ENCODE measurements at places on chromosomes 4 and X.

DNA sequence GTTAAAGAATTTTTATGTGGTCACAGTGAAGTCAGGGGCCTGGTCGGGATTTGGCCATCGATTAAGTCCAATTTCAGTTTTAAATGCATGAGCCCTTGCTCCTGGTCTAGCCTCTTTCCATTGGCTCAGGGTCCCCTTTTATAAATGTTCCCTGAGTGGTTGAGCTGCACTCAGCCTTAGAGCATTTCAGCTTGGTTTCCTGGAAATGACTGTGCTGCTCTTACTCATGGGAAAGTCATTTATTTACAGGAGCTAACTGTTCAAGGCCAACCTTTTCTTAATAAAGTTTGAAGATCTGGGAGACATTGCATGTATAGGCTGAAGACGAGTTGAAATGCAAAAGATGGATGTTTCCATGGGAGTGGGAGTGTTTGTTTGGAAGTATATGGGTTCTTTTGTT lies 98.8 kb upstream of the CLNK start:
- DNase-seq, result no peak

- DNase-seq, result no peak
These were observed 10.6 kb upstream of the CCNG2 start for GRCh38 chr4:77146186-77147078.

DNA sequence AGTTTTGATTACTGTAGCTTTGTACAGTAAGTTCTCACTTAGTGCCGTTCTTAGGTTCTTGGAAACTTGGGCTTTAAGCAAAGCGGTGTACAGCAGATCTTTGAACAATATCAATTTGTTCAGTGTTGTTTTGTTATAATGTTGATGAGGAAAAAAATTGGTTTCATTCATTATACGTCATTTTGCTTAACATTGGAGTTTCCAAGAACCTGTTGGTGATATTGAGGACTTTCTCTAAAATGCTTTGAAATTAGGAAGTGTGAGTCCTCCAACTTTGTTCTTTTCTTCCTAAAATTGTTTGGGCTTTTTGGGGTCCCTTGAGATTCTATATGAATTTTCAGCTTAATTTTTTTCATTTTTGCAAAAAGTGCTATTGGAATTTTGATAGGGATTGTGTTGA lies 49.1 kb downstream of the STAG2 start:
- no peak for DNase-seq

DNA sequence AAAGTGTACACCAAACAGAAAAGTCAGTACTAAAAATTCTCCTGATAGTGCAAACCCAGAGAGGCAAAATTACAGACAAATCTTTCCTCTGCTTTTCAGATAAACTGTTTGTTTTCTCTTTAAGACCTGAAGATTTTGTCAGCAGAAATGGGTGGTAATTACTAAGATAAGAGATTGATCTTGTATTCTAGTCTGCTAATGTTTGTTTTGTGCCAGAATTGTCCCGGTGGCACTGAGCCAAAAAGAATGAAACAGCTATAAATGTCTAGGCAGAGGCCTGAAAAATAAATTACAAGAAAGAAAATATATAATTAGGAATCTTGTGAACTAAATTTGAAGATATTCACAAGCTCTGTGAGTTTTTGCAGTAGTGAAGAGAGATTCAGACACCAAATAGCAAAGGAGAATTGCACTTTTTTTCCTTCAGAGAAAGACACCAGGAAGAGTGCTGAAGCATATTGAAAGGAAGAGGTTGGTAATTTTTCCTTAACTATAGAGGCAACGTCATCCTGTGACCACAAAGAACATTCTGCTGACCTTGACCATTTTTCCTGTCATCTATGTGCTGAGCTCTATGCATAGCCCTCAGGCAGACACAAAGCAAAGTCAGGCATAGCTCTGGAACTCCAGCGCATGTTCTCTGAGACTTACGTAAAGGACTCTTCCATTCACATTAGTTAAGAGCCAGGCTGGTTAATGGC lies 314.5 kb upstream of the RASGEF1B start:
- no peak for DNase-seq

DNA sequence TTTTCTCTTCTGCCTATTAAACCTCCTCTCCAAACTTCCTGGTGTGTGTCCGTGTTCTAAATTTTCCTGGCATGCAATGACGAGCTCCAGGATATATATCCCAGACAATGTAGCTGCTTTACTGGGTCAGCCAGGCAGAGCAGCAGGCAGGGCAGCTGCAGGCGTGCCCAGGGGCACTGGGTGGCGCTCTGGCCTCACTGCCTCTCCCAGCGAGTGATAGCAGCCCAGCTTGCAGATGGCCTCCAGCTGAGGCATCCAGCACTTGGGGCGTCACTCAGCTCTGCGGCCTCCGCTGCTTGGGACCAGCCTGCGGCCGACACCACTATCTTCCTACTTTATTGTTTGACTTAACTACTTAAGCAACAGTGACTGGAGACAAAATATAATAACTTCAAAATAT lies 23.0 kb upstream of the UBA6 start:
- DNase-seq, result no peak

GRCh38 chr4:77586951-77587383 lies 18.7 kb upstream of the CXCL13 start:
- DNase-seq, result peak; percentile 29

DNA sequence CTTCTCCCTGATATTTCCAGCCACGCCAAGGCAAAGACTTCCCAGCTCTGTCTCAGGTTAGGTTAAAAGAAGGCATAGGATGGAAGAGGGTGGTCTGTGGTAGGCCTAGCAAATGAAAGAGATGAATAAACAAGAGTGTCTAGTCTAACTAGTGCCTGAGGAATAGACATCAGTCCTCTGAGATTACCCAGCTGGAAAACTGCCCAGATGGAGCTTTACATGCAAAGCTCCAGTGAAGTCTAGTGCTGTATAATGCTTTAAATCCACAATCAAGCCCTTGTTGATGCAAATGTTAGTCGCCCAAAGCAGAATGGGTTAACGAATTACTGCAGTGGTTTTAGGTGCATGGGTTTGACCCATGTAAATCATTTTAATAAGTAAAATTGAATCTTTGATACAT lies 24.8 kb upstream of the GUCY1B1 start:
- DNase-seq, result no peak

- DNase-seq, result no peak
These were observed 162.9 kb upstream of the USP9X start for GRCh38 chrX:40922307-40922706.

- no peak for DNase-seq
These were observed 42.0 kb upstream of the ARSJ start for GRCh38 chr4:114021451-114021850.

GRCh38 chr4:180669680-180670079 lies 1573.5 kb upstream of the TENM3 start:
- no peak for DNase-seq

GRCh38 chr4:76856243-76857073 lies 41.5 kb downstream of the SOWAHB start:
- no peak for DNase-seq

DNA sequence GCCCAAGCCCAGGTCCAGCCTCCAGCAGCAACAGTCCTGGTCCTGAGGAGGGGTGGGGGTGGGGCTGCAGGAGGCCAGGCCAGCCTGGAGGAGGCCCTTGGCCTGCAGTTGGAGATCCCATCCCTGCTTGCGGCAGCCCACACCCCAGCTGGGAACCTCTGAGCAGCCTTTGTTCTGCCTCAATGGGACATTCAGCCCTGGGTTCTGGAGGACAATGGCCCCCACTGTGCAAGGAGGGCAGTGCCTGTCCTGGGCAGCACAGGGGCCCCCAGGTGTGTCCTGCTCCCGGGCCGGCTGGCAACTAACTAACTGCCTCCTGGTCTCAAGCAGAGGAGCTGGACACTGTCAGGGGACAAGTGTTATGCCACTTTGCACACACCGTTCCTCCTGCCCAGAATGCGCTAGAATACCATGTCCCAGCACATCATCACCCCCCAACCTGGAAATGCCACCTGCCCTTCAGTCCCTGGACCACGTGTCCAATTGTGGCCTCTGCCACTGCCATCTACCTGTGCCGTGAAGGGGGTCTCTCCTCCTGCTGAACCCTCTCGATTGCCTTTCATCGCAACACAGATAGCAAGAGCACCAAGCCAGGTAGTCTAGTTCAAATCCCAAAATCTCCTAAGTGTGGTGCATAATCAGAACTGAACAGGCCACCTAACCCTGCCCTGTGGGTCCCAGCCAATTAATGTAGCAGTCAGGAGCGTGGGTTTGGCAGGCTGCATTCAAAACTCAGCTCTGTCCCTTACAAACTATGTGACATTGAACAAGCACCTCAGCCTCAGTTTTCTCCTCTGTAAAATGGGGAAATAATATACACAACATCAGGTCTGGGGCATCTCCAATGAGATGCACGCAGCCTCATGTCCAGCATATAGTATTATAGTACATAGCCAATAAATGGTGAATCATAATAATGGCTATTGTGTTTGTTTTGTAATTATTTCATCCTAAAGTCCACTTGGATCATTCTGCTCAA lies 8.8 kb downstream of the PPP2R2C start:
- no peak for DNase-seq

- DNase-seq, result no peak
These were observed 7.7 kb downstream of the SYN1 start for GRCh38 chrX:47611926-47612325.

DNA sequence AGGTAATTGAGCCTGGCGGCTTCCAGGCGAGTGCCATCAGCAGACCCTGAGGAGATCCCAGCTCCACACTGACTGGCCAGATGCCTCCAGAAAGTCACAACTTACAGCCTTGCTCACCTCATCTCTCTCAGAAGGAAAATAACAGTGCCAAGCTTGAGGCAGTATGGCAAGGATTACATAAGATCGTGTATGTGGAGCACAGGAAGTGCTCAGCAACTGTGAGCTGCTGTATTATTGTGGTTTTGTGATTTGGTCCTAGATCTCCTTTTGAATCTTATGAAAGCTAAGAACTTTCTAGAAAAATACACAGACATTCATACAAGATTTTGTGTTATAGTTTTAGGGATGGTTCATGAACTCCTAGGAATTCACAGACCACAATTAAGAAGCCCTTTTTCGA lies 14.0 kb downstream of the RASL11B start:
- DNase-seq, result no peak

- DNase-seq, result no peak
These were observed 217.7 kb upstream of the CENPE start for GRCh38 chr4:103415801-103416200.

GRCh38 chr4:100721077-100721476 lies 203.3 kb upstream of the EMCN start:
- no peak for DNase-seq

GRCh38 chr4:165709973-165710526 lies 163.0 kb upstream of the TLL1 start:
- no peak for DNase-seq

DNA sequence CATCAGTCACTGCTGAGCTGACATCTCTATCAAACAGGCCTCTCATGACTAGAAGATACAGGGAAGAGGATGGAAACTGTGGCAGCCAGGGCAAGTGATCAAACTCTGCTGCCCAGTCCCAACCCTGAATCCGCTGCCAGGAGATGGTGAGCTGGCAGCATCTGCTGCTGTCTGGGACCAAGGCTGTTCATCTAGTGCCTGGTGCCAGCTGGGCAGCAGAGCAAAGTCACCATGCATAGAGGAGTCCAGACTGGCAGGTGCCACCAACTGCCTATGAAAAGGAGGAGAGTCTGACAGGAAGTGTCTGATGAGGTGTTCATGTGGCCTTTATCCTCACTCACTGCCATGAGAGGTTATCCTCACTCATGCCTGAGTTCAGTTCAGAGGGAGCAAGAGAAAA lies 518.9 kb downstream of the MID1IP1 start:
- DNase-seq, result no peak

- no peak for DNase-seq
These were observed 109.1 kb downstream of the RBM47 start for GRCh38 chr4:40520533-40520932.

GRCh38 chrX:130615941-130616340 lies 214.2 kb downstream of the RBMX2 start:
- DNase-seq, result no peak

DNA sequence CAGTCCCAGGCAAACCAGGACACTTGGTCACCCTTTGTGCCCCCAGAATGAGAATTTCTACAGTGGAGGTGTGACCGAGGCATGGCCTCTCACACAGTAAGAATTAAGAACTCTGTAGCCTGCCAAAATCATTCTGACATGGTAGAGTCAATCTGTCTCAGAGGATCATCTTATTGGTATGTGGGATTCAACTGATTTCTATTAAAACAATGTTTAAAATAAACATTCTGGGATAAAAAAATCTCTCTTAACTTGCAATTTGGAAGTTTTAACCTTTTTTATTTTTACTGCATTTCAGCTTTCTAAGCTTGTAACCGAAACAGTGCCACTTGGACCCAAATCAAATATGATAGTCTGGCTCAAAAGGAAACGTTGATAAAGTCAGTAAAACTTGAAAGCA lies 165.4 kb upstream of the LDB2 start:
- no peak for DNase-seq

DNA sequence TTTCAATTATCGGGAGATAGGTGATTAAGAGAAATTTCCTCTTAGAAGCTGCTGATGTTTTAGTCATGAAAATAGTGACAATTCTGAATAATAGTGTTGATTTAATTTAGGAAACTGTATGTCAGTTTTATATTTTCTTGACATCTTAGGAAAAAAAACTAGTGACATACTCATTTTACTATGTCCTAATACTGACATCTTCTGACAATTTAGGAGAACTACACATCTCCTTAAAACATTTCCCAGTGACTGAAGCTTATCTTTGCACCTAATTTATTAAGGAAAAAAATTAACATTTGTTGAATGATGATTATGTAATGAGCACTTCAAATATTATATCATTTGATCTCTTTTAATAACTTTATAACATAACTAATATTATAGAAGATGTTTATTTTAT lies 42.0 kb upstream of the RBMXL3 start:
- DNase-seq, result no peak

DNA sequence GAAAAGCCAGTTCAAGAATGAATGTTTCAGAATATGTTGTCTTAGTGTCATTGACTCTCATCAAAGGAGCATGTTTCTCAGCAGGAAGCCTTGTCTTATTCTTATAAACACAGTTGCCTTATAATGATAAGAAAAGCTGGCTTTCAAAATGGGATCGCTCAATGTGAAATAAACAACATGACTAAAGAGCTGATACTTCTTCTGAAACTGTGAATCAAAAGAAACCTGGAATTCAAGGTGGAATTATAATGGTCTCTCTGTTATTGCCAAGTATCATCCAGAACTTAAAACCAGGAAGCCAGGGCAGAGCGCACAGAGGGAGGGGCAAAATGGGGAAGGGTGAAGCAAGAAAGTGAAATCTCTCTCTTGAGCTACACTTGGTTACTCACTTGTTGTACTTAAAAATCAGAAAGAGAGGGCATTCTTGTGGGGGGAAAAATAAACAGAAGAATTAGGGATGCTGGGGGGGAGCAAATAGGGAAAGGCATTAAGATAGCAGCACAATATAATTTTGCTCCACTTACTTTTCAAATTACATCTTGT lies 270.0 kb downstream of the MAPK10 start:
- DNase-seq, result no peak

Data from GM12892 (cell line).